ENCODE measurements at places on chromosomes 13 and 19.

GRCh38 chr19:6069268-6069791 is 41.0 kb downstream of the RFX2 start:
- DNase-seq: no peak

DNA sequence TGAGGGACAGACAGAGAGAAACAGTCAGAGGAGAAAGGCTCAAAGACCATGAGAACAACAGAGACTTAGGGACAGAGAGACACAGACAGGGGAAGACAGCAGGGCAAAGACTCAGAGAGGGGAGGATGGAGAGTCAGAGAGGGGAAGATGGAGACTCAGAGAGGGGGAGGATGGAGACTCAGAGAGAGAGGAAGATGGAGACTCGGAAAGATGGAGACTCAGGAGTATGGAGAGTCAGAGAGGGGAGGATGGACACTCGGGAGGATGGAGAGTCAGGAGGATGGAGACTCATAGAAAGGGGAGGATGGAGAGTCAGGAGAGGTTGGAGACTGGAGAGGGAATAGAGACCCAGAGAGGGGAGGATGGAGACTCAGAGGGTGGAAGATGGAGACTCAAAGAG is 689 bp downstream of the SPACA6 start:
- no peak for DNase-seq

- DNase-seq: no peak
Measured at GRCh38 chr13:98298599-98298998, 121.5 kb upstream of the RNF113B start.

GRCh38 chr19:3024870-3025548 is 4.1 kb downstream of the TLE2 start:
- no peak for DNase-seq

DNA sequence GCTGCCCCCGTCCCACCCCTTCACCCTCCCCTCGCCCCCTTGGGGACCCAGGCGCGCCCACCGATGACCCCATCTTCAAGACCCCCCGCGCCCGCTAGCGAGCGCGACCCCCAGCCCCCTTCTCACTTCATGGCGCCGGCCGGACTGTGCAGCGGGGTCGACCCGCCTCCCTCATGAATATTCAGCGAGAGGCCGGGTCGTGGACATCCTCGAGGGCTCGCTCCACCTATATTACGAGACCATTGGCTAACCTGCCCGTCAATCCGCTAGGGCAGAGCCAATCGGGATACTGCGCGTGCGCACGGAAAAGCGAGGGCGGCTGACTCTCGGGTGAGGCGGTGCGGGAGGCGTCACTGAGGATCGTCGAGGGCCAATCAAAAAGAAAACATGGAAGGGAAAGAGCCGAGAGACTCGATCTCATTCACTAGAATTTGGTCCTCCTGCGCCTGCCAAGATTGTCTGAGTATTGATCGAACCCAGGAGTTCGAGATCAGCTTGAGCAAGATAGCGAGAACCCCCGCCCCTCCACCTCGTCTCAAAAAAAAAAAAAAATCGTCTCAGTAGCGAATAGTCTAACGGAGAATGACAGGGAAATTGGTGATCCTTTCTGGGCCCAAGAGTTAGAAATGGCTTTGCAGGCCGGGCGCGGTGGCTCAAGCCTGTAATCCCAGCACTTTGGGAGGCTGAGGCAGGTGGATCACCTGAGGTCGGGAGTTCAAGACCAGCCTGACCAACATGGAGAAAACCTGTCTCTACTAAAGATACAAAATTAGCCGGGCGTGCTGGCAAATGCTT is at the start of gene ERCC2:
TSS of gene ERCC2 (minus strand) at position 164 of the 795 bp plus-strand sequence. CDS start at position 131, 33 bp downstream.
- DNase-seq: peak; percentile 99

DNA sequence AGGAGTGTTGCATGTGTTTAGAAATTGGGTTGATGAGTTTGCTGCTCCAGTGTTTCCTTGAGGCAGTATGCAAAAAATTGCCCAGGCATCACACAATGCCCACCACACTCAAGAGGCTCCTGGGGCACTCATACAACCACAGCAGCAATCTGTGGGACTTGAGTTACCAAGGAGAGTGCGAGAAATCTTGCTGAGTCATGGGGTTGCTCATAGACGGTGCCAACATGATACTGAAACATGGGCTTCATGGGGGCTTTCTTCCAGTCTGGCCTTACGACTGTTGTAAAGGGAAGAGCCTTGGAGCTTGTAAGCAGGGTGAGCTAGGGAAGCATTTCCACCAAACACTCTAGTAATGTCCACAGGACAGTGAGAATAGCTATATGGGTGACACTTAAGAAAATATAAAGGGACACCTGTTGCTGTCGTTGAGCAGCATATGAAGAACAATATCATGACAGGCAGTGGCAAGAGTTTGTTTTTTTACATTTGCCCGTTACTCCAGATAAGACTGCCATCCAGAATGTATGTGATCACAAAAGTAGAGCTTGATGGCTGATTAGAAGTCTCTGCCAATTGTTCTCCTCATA is 1237.4 kb downstream of the UQCRFS1 start:
- no peak for DNase-seq

GRCh38 chr19:46898731-46899130 is 37.9 kb downstream of the ARHGAP35 start:
- no peak for DNase-seq

DNA sequence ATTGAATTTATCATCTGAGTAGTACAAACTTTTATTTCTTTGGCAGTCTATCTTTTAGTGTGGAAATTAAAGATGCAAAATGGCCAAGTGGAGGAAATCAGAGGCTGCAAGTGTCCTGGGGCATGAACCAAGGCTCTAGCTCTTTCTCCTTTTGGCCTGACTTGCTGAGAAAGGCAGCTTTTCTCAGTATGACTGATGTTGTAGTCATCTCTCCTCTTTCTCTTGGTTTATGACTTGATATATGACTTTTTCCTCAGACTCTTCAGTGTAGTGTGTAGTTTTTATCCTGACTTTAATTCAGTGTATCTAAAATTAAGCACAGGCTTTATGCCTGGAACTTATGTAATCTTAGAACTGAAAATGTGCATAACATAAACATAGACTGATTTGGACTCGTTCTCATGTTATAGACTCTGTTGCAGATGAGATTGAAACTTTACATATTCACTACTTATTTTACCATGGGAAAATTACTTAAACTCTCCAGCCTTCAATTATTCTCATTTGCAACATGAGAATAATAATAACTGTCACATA is 65.7 kb downstream of the SLITRK5 start:
- DNase-seq: no peak

DNA sequence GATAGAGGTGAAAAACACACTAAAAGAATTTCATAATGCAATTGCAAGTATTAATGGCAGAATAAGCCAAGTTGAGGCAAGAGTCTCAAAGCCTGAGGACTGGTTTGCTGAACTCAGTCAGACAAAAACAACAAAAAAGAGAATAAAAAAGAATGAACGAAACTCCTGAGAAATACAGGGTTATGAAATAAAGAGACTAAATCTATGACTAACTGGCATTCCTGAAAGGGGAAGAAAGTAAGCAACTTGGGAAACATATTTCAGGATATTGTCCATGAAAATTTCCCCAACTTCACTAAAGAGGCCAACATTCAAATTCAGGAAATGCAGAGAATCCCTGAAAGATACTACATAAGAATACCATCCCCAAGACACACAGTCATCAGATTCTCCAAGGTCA is 47.8 kb downstream of the UBL3 start:
- DNase-seq: no peak

- DNase-seq: no peak
Measured at GRCh38 chr19:15115762-15116615, 8.8 kb downstream of the SYDE1 start.

All from fibroblast of skin of left biceps (primary cell).